Hematopoietic multipotent progenitor cell treated with erythropoietin and hydrocortisone succinate and interleukin-3 and kit ligand, for 6 days (in vitro differentiated cells): ENCODE measurements at places on chromosomes 7 and 10.

- DNase-seq, result no peak
Observed at GRCh38 chr7:871900-872537, 4.3 kb upstream of the GET4 start.

DNA sequence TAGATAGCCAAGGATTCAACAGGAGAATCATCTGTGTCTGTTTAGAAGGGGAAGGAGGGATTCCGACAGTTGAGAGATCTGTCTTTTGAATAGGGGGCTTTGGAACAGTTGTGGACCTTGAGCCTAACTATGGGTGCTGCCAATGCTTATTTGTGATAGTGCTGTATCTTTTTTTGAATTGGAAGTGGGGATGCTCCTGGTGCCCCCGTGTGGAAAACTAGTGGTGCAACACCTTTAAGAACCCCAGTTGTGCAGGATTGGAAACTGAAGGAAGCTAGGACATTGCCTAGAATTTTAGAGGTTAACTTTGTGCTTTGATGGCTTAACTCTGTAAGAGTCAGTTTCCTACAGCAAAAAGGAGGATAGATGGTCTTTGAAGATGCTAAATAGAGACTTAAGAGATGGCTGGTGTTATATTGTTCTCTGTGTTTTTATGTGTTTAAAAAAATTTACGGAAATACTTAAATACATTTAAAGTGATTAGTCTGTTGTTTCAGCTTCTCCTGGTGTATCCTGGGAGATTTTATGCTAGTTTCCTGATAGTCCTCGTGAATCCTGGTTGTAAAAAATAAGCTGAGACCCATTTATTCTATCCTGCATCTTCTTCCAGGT, 69.3 kb downstream of the AP3M1 start:
- DNase-seq, result peak; percentile 83

GRCh38 chr7:129160161-129160905, 15.8 kb downstream of the TSPAN33 start:
- DNase-seq, result no peak

- DNase-seq, result no peak
Observed at GRCh38 chr10:44949915-44950314, 9.7 kb upstream of the RASSF4 start.

GRCh38 chr7:34074421-34074820, 169.1 kb downstream of the BMPER start:
- DNase-seq, result no peak

GRCh38 chr10:121130382-121130781, 279.2 kb downstream of the WDR11 start:
- no peak for DNase-seq

- no peak for DNase-seq
Observed at GRCh38 chr7:47636081-47636432, 54.1 kb upstream of the TNS3 start.

- no peak for DNase-seq
Observed at GRCh38 chr7:156158213-156158612, 345.9 kb upstream of the SHH start.

DNA sequence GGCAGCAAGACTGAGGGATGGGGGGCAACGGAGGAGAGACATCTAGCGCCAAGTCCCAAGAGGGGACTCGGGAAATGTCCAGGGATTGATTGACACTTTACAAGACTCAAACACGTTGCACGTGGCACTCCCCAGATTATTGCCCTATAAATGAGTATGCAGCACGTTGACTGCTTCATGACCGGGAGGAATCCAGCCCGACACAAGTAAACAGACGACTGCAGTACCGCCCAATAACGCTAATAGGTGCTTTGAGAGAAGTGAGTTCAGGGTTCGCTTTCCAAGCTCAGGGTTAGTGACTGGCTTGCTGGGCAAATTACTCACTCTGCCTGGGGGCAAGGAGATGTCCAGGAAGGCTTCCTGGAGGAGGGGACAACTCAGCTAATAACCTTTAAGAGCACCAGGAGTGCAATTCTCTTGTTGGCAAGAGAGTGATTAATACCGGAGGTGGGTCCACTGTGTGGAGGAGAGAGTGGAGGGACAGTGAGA, 73.3 kb upstream of the MYL10 start:
- DNase-seq, result no peak

DNA sequence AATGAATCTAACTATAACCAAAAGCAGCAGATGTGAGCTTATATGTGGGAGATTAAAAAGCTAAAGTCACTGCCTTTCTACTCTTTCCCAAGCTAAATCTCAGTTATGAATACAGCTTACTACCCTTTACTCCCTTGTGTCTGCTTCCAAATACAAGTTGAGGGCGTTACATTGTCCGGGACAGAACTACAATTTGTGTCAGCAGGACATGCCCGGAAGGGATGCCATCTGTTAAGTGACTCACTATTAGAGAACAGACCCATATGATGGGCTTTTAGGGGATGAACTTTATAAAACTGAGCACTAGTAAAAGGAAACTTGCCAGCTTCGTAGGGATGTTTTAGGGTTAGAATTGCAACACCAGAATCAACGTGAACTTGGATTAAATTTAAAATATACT, 299.7 kb upstream of the CSTF2T start:
- DNase-seq, result no peak

DNA sequence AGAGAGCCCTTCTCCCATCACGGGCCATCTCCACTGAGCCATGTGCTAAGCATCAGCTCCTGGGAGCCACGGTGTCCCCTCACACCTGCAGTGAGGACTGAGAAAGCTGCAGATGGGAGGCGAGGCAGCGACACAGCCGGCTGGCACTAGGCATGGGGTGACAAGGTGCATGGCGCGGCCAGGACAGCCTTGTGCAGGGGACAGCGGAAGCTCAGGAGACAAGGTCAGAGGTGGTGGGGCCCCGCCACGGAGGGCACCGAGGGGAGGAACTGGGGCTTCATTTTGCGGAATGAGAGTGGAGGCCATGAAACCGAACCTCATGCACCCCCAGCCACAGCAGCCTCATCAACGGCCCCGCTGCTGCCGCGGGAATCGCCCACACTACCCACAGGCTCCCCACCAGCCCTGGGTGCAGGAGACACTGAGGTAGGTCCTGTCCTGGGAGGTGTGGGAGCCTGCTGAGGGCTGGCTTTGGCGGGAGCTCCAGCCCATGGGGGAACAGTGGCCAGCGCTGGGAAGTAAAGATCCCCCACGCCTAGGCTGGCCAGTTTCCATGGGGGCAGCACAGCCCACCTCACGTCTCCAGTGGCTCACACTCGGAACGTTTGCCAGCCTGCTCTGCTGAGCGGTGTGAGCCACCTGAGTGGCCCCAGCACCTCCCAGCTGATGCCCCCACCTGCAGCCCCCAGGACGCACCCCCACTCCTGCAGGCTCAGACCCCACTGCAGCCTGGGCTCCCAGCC, 71.2 kb upstream of the INSIG1 start:
- DNase-seq, result no peak

GRCh38 chr7:16944936-16945335, 63.2 kb upstream of the AGR3 start:
- no peak for DNase-seq

DNA sequence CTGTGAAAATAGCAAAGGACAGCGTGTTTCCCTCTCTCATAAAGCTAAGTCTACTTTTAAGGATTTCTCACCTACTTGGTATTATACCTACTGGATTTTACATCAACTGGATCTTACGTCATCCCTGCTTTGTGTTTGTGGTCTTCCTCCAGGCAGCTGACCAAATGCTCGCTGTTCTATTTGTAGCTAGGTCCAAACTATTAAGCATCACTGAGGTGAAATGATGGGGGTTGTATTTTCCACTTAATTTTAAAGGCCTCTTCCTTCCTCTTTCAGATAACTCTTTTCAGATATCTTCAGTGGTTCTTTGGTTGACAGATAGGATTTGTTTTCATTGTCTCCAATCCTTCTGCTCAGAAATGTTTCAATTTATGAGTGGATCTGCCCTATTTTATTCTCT, 169.7 kb downstream of the RNLS start:
- DNase-seq, result no peak

- peak; percentile 8 for DNase-seq
Observed at GRCh38 chr7:28853150-28853549, 105.0 kb downstream of the TRIL start.

DNA sequence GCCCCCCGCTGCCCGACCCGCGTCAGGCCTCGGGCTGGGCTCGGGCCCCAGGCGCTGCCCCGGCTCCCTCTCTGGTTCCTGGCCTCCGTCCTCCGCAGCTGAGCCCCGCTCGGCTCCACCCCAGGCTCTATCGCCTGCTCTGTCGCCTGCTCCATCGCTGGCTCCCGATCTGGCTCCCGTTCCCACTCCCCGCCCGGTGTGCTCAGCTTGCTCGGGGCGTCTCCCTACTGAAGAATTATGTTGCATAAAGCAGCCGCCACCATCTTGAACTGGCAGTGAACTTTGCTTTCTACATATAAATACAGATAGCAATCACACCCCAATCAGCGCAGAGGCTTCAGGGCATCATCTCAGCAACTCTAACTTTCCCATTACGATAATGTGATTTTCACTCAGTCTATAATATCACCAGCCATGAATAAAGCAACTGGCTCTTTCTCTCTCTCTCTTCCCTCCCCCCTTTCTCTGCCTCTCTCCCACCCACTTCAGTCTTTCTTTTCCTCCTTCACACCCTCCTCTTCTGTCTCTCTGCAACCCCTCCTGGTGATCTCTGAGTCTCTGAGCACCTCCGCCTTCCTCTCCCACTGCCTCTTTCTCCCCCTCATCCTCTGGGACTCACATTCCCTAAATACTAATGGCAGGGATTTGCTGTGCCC, 43.3 kb upstream of the BTRC start:
- DNase-seq, result no peak

DNA sequence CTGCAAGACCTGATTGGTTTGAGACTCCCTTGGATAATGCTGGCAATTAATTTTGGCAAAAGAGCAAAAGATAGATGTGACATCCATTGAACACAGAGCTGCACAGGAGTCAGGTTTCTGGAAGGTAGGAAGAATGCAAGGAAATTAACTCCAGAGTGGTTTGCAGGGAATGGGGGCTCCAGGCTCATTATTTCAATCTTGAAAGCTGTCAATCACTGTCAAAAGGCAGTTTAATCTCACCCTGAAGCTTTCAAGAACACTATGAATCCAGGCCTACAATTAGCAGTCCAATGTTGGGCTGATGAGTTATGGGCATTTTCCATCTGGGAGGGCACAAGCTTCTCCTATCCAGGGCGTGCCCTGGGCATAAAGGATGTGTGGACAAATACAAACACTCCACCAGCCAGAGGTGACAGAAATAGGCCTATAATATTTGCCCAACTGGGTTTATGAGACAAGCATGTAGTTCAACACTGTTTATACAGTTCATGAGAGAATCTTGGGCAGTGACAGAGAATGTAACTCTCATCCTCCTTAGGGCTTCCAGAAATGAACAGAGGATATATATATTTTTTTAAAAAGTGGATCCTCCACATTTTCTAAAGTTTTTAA, 80.5 kb downstream of the KCNMA1 start:
- no peak for DNase-seq
